Vagina (tissue), 2 donors: ENCODE measurements at places on chromosomes 4 and X.

- DNase-seq: no peak
- H3K4me1 ChIP-seq: no peaks in the 10 kb centered on the region
- H3K36me3 ChIP-seq: no peaks in the 10 kb centered on the region
- no peak overlapping the region for H3K27ac ChIP-seq
These were observed 173.1 kb upstream of the ANK2 start for GRCh38 chr4:112876316-112876715.

DNA sequence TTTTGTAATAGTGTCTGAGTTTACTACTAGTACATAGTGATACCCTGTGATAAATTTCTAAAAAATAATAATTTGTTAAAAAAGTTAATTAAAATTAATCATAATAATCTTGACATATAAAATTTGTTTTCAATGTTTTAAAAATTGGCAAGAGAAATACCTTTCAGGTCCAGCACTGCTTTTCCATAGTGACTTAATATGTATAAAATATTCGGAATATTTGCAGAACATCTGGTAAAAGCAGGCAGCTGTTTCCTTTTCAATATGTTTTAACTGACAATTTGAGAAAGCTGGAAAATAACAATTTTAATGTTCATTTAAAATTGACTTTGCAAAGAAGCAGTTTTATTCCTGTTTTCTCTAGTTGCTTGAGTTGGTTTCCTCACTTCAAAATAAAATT is 17.6 kb upstream of the GK2 start:
- no peaks in the 10 kb centered on the region for H3K4me1 ChIP-seq
- no peaks in the 10 kb centered on the region for H3K27me3 ChIP-seq
- H3K27ac ChIP-seq: no peak overlapping the region
- no peak overlapping the region for H3K4me3 ChIP-seq
- no peaks in the 10 kb centered on the region for H3K36me3 ChIP-seq

- peaks cover 91% of the 10 kb centered on the region for H3K36me3 ChIP-seq
- peaks cover 11% of the 10 kb centered on the region for H3K4me1 ChIP-seq
- H3K27me3 ChIP-seq: no peaks in the 10 kb centered on the region
- no peak for DNase-seq
- H3K27ac ChIP-seq: no peak overlapping the region
These were observed 10.1 kb downstream of the DDX3X start for GRCh38 chrX:41344053-41344452.

DNA sequence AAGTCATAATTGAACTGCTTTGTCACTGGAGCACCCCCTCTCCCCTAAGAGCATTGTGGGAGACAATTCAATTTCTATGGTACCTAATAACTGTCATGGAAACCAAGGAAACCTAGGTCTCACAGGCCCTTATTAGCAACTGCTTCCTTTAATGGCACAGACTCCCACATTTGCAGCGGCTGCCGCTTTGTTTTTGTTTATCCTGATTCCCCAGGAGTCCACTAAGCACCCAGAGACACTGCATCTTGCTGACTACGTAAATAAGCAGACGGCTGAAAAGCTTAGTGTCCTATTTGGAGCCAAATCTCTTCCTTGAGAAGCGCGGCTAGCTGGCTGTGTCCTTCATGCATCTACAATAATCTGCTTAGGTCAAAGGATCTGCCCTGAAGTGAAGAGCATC is 494.4 kb downstream of the TMA16 start:
- H3K4me1 ChIP-seq: no peaks in the 10 kb centered on the region
- no peak for DNase-seq
- H3K36me3 ChIP-seq: no peaks in the 10 kb centered on the region
- no peaks in the 10 kb centered on the region for H3K27me3 ChIP-seq
- H3K27ac ChIP-seq: no peak overlapping the region

DNA sequence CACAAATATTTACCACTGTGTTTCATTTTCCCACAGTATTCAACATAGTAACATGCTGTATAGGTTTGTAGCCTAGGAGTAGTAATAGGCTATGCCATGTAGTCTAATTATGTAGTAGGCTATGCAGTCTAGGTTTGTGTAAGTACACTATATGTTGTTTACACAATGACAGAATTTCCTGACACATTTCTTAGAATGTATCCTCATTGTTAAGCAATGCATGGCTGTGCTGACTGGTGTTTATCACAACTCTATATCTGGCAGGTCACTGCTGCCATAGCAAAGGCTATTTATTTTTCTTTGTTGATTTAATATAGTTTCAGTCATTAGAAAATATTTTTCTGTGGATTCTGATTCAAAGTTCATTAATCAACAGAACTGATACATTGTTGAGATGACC is 108.3 kb upstream of the TEX13A start:
- H3K27me3 ChIP-seq: no peaks in the 10 kb centered on the region
- DNase-seq: no peak
- no peaks in the 10 kb centered on the region for H3K4me1 ChIP-seq
- H3K4me3 ChIP-seq: no peak overlapping the region

DNA sequence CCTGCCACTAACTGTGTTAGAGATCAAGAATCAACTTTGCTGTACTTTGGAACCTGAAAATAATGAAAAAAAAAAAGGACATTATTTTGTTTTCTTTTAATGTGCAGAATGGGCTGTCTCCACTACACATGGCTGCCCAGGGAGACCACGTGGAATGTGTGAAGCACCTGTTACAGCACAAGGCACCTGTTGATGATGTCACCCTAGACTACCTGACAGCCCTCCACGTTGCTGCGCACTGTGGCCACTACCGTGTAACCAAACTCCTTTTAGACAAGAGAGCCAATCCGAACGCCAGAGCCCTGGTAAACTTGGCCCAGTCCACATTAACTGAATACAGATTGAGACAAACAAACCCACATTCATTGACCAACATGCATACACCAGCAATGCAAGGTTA is 206.2 kb downstream of the ANK2 start:
- H3K4me3 ChIP-seq: no peak overlapping the region
- H3K4me1 ChIP-seq: no peaks in the 10 kb centered on the region
- no peak for DNase-seq
- no peaks in the 10 kb centered on the region for H3K27me3 ChIP-seq

DNA sequence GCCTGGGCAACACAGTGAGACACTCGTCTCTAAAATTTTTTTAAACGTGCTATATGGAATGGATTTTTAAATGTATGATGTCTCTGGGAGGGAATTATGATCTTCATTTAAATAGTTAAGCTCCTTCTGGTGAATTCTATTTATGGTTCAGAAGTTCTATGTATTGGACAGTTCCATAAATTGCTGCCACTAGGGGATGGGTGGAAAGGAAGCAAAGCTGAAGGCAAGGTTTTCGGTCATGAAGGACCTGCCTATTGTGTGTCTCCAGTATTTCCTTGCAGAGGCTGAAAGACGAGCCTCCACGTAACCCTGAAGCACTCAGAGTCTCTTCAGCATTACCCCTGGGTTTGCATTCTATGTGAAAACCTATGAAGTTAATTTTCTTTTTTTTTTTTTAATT is 451.5 kb upstream of the FAT1 start:
- no peaks in the 10 kb centered on the region for H3K36me3 ChIP-seq
- DNase-seq: no peak
- H3K27me3 ChIP-seq: no peaks in the 10 kb centered on the region
- no peak overlapping the region for H3K4me3 ChIP-seq
- H3K4me1 ChIP-seq: peaks cover 12% of the 10 kb centered on the region
- H3K27ac ChIP-seq: no peak overlapping the region

DNA sequence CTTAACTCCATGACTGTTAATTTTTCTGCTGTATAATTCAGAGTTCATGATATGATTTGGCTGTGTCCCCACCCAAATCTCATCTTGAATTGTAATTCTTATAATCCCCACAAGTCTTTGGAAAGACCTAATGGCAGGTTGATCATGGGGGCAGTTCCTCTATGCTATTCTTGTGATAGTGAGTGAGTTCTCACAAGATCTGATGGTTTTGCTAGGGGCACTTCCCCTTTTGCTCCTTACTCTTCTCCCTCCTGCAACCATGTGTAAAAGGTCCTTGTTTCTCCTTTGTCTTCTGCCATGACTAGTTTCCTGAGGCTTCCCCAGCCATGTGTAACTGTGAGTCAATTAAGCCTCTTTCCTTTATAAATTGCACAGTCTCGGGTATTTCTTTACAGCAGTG is 1751.9 kb downstream of the ARAP2 start:
- no peaks in the 10 kb centered on the region for H3K36me3 ChIP-seq
- H3K4me1 ChIP-seq: no peaks in the 10 kb centered on the region
- H3K4me3 ChIP-seq: no peak overlapping the region

GRCh38 chrX:153999359-154000037 is 20.2 kb downstream of the IRAK1 start:
- H3K27ac ChIP-seq: peak overlapping the region; percentile 43
- H3K27me3 ChIP-seq: no peaks in the 10 kb centered on the region
- no peaks in the 10 kb centered on the region for H3K36me3 ChIP-seq
- no peak overlapping the region for H3K4me3 ChIP-seq
- DNase-seq: no peak
- peaks cover 7% of the 10 kb centered on the region for H3K4me1 ChIP-seq

GRCh38 chrX:17656556-17656955 is 80.7 kb upstream of the SCML1 start:
- no peak for DNase-seq
- peak overlapping the region; percentile 40 for H3K4me3 ChIP-seq
- no peaks in the 10 kb centered on the region for H3K27me3 ChIP-seq
- H3K27ac ChIP-seq: no peak overlapping the region

GRCh38 chr4:85557016-85557901 is 82.3 kb downstream of the ARHGAP24 start:
- no peaks in the 10 kb centered on the region for H3K4me1 ChIP-seq
- no peak overlapping the region for H3K4me3 ChIP-seq
- no peak for DNase-seq
- no peaks in the 10 kb centered on the region for H3K36me3 ChIP-seq

- H3K36me3 ChIP-seq: no peaks in the 10 kb centered on the region
- H3K4me1 ChIP-seq: no peaks in the 10 kb centered on the region
- DNase-seq: no peak
- no peak overlapping the region for H3K27ac ChIP-seq
- H3K27me3 ChIP-seq: no peaks in the 10 kb centered on the region
These were observed 148.0 kb upstream of the WDFY3 start for GRCh38 chr4:85114526-85114925.

GRCh38 chr4:35562861-35563260 is 681.5 kb downstream of the ARAP2 start:
- H3K4me1 ChIP-seq: no peaks in the 10 kb centered on the region
- no peak overlapping the region for H3K27ac ChIP-seq
- no peak for DNase-seq
- H3K36me3 ChIP-seq: no peaks in the 10 kb centered on the region
- H3K27me3 ChIP-seq: no peaks in the 10 kb centered on the region
- no peak overlapping the region for H3K4me3 ChIP-seq

- no peak for DNase-seq
- no peaks in the 10 kb centered on the region for H3K36me3 ChIP-seq
- H3K27ac ChIP-seq: no peak overlapping the region
- H3K27me3 ChIP-seq: no peaks in the 10 kb centered on the region
These were observed 102.0 kb downstream of the SYTL5 start for GRCh38 chrX:38108364-38108763.

- no peak for DNase-seq
- no peaks in the 10 kb centered on the region for H3K27me3 ChIP-seq
- H3K4me3 ChIP-seq: no peak overlapping the region
- H3K27ac ChIP-seq: no peak overlapping the region
- no peaks in the 10 kb centered on the region for H3K36me3 ChIP-seq
These were observed 517.0 kb upstream of the EPHA5 start for GRCh38 chr4:66187175-66187720.

- DNase-seq: no peak
- peaks cover 20% of the 10 kb centered on the region for H3K4me1 ChIP-seq
- no peak overlapping the region for H3K27ac ChIP-seq
- H3K27me3 ChIP-seq: no peaks in the 10 kb centered on the region
These were observed 2.6 kb downstream of the NSD2 start for GRCh38 chr4:1873776-1874175.

DNA sequence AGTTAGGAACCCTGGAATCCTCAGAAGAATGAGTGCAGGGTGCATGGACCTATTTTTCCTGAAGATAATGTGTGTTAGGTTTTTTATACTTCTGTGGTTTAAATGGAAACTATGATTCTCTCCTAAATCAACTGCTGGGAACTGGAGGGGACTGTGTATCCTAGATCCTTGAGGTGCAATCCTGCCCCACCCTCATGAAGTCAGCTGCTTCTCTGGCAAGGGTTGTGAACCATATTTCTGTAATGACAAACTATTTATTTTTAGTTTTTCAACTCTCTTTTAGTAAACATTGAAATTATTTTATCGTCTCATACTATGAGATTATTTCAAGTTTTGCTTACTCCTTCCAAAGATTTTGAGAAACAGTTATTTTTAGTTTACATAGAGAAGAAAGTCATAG is 25.8 kb upstream of the VEGFC start:
- H3K36me3 ChIP-seq: no peaks in the 10 kb centered on the region
- H3K27me3 ChIP-seq: no peaks in the 10 kb centered on the region
- H3K4me1 ChIP-seq: no peaks in the 10 kb centered on the region
- DNase-seq: no peak
- H3K4me3 ChIP-seq: no peak overlapping the region
- no peak overlapping the region for H3K27ac ChIP-seq

DNA sequence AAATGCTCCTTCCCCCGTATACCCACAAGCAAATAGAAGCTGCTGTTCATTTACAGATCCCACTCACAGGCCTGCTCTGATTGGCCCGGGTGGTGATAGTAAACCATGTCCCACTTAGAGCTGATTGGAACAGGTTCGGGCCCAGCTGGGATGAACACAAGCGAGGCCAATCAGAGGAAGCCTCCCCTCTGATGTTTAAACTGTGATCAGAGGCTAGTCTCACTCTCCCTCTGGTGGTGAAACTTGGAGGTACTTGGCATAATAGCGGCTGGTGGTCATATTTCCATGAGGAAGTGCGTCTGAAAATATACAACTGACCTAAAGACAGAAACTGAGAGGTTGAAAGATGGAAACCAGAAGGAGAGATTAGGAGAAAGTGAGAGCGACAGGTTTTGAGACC is 51.5 kb upstream of the TRPC3 start:
- no peaks in the 10 kb centered on the region for H3K36me3 ChIP-seq
- H3K27me3 ChIP-seq: no peaks in the 10 kb centered on the region
- no peak overlapping the region for H3K27ac ChIP-seq
- H3K4me3 ChIP-seq: no peak overlapping the region
- no peaks in the 10 kb centered on the region for H3K4me1 ChIP-seq

GRCh38 chrX:31057291-31057690 is 14.6 kb downstream of the FTHL17 start:
- no peak overlapping the region for H3K4me3 ChIP-seq
- no peaks in the 10 kb centered on the region for H3K36me3 ChIP-seq
- no peaks in the 10 kb centered on the region for H3K27me3 ChIP-seq
- no peak overlapping the region for H3K27ac ChIP-seq
